Hematopoietic multipotent progenitor cell treated with erythropoietin and hydrocortisone succinate and interleukin-3 and kit ligand, for 6 days (in vitro differentiated cells): ENCODE measurements at places on chromosomes 16 and 17.
A peak's percentile ranks its signal among the peaks of the same experiment; 100 is the strongest.

GRCh38 chr16:83972256-83973008 lies 4.4 kb downstream of the NECAB2 start:
- DNase-seq, result no peak

DNA sequence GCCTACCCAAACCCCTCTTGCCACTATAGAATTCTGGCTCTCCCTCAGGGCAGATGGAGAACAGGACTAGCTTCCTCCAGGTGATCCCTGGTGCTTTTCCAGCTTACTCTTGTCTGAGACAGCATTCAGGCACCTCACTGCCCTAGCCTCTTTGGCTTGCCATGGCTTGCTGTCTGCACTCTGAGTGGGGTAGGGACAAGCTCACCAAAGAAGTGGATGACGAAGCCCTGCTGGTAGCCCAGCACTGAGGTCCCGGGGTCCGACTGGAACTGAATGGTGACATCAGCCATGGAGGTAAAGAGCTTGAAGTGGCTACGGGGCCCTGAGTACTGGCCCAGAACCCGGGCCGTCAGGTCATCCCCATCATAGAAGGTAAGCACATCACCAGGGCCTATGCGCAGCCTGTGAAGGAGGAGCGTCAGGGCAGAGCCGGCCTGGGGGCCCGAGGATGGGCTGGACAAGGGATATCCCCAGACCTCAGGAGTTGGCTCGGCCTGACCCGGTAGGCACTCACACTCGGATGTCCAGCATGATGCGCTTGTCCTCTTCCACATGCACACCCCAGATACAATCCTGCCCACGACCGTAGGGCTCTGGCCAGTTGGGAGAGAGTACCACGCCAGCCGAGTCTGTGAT lies 7.6 kb upstream of the PHF12 start:
- no peak for DNase-seq

DNA sequence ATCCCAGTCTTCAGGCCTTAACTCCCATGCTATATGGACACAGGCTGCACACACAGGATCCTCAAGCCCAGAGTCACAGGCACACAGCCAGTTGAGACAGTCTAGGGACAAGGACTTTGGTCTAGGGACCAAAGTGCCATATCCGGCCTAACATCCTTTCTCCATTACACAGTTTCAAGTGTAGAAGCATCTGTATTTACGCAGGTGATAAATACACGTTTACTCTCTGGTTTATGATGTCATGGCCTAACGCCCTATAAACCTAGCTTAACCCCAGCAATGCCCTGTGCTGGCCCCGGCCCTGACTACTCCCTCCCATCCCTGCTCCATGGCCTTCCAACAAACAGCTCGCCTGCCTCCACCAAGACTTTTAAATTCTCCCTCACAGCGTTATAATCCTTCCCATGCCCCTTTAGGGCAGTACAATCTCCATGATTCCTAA lies 17.1 kb downstream of the CUEDC1 start:
- no peak for DNase-seq

GRCh38 chr16:27824786-27825185 lies 238.7 kb downstream of the GSG1L start:
- DNase-seq, result no peak

GRCh38 chr17:14753383-14753782 lies 452.5 kb downstream of the HS3ST3B1 start:
- no peak for DNase-seq

GRCh38 chr17:49572806-49573420 lies 2.8 kb upstream of the NXPH3 start:
- DNase-seq, result no peak

- DNase-seq, result no peak
Measured at GRCh38 chr17:77497578-77497934, 356.8 kb downstream of the SEC14L1 start.

GRCh38 chr17:31391496-31391949 lies at the start of gene RAB11FIP4:
Gene RAB11FIP4 (plus strand): TSS chr17:31391675. CDS start chr17:31391853, 178 bp downstream.
- DNase-seq, result no peak

DNA sequence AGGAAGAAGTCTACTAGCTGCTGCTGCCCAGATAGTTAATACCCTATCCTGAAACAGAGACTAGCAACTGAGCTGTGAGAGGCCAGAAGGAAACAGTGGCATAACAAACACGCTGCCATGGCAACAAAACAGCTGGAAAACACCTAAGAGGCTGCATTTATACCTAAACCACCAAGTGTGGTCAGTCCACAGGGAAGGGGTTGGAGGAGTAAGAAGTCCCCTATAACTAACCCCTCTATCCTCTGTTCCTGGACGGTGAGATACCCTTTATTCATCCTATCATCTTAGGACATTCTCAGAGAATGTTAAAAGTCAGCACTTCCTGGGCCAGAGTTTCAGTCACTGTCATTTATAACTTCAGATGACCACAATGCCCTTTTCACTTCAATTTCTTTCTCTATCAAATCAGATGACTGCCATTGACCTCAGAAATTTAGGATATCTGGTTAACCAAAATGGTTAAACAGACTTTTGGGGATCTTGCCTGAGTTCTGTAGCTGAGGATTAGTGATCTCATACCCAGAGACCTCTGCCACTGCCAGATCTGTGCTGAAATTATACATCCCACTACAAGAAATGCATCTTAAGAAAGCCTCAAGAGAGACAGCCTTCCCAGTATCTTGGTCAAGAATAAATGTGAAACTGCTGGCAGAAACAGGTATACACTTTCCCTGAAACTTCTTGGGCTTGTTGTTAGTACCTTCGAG lies 36.2 kb downstream of the STH start:
- no peak for DNase-seq

- peak; percentile 13 for DNase-seq
Measured at GRCh38 chr17:39485555-39485954, 24.3 kb downstream of the CDK12 start.

DNA sequence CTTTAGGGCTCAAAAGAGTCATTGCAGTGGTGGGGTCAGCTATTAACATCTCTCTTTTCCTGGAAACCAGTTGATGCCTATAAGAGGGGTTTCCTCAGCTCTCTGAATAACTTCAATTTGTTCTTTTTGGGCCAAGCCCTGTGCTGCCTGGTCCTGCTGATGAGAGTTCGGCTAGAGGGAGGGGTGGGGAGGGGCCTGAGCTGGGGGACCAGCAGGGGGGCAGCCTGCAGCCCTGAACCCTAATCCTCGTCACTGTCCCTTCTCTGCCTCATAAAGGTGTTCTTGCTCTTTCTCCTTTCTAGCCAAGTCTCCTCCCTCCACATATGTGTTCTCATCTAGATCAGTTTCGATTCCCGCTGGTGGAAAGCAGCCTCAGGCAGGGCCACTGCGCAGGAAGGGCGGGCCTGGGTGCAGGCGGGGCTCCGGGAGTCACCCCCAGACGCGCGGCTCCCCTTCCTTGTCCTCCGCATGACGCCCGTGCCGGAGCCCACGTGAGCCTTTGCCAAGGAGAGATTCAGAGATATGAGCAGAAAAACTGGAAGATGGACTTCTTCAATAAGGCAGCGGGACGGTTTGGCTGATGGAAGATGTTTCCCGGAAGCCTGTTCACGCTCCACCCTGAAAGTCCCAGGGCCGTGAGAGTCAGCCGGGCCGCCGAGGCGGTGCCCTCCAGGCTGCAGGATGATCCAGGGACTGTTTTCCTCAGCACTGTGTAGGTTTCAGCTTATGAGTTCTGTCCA lies 15.0 kb upstream of the RHOT1 start:
- peak; percentile 92 for DNase-seq

DNA sequence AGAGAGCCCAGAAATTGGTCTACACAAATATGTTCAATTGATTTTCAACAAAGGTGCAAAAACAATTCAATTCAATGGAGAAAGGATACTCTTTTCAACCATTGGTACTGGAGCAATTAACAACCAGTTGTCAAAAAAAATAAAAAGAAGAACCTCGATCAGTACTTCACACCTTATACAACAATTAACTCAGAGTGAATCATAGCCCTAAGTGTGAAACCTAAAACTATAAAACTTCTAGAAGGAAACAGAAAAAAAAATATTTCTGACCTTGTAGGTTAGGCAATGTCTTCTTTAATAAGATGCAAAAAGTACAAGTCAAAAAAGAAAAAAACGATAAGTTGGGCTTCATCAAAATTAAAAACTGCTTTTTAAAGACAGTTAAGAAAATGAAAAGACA lies 56.1 kb upstream of the CHMP6 start:
- no peak for DNase-seq

GRCh38 chr17:862582-862981 lies 80.4 kb downstream of the MRM3 start:
- no peak for DNase-seq

DNA sequence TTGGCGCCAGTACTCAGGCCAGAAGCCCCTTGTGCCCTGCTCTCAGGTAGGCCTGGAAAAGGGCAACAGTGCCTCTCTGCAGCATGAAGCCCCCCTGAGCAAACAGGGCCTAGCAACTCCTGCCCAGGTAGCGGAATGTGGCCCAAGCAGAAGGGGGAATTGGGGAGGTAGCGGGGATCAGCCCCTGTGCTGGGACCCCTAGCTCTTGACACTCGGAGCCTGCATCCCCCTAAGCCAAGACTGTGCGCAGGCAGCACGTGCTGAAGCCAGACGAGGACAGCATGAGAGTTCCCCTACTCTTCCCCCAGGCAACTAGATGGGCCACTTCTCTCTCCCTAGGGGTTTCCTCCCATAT lies 823 bp upstream of the CD2BP2 start:
- peak; percentile 15 for DNase-seq

- peak; percentile 72 for DNase-seq
Measured at GRCh38 chr17:7862692-7863437, 5.1 kb downstream of the CYB5D1 start.

- DNase-seq, result no peak
Measured at GRCh38 chr17:17811381-17812210, 25.2 kb downstream of the SREBF1 start.

- no peak for DNase-seq
Measured at GRCh38 chr16:814974-815373, 14.4 kb upstream of the GNG13 start.

- DNase-seq, result no peak
Measured at GRCh38 chr17:80531400-80531799, 13.2 kb upstream of the RPTOR start.

DNA sequence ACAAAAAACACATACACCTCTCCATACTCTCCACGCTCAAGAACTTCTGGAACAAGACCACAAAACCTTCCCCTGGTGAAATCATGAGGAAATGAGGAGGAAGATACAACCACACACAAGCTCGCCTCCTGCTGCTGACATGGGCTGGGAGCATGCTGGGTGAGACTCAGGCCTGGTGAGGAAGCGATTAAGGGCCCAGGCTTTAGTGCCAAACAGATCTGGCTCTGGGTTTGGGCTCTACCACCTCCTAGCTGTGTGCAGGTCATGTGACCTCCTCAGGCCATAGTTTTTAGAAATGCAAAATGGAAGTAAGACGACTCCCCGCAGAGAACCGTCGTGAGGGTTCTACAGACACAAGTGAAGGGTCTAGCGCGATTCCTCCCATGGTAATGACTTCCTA lies 41.3 kb downstream of the VAC14 start:
- peak; percentile 11 for DNase-seq

GRCh38 chr17:75847614-75848522 lies 3.7 kb upstream of the UNC13D start:
- no peak for DNase-seq

DNA sequence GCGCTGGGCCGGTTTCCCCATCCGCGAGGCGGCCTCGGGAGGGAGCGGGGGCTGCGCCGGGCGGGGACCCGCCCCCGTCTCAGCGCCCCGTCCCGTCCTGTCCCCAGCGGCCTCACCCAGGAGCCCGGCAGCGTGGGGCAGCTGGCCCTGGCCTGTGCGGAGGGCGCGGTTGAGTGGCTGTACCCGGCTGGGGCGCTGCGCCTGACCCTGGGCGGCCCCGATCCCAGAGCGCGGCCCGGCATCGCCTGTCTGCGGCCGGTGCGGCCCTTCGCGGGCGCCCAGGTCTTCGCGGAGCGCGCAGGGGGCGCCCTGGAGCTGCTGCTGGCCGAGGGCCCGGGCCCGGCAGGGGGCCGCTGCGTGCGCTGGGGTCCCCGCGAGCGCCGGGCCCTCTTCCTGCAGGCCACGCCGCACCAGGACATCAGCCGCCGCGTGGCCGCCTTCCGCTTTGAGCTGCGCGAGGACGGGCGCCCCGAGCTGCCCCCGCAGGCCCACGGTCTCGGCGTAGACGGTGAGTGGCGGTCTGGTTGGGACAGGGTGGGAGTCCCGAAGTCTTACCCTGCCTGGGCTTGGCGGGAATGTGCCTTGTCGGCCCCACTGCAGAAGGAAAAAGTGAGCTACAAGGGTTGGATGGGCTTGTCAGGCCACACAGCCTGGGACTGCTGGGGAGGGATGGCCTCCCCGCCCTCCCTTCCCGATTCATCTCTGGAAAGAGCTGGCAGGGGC lies 720 bp downstream of the METRN start:
- peak; percentile 49 for DNase-seq

- peak; percentile 88 for DNase-seq
Measured at GRCh38 chr17:7296189-7296861, 1.9 kb upstream of the YBX2 start.

- no peak for DNase-seq
Measured at GRCh38 chr17:27049104-27049784, 244.7 kb upstream of the WSB1 start.

DNA sequence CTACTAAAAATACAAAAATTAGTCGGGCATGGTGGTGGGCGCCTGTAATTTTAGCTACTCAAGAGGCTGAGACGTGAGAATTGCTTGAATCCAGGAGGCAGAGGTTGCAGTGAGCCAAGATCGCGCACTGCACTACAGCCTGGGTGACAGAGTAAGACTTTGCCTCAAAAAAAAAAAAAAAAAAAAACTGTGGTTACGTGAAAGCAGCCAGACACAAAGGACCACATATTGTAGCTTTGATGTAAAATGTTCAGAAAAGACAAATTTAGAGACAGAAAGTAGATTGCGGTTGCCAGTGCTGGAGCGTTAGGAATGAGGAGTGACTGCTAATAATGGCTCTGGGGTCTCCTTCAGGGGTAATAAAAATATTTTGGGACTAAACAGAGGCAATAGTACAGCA lies 4.0 kb upstream of the MEAK7 start:
- no peak for DNase-seq

- no peak for DNase-seq
Measured at GRCh38 chr17:49987681-49988441, 7.2 kb downstream of the DLX3 start.

- no peak for DNase-seq
Measured at GRCh38 chr16:64168371-64168770, 953.5 kb downstream of the CDH11 start.

DNA sequence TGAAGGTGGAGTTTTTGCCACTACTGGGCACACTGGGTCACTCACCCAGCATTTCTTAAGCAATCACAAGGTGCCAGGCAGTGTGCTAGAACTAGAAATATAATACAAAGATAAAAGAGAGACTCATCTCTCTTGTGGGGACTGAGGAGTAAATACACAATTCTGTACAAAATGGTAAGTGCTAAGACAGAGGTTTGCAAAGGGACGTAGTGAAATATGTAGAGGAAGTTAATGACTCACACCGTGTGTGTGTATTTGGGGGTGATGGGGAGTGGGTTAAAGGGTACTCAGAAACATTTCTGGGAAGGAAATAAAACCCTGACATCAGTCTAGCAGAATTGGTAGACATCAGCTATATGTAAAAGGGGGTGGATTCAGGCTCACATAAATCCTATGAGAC lies 389.3 kb downstream of the CA10 start:
- DNase-seq, result no peak

GRCh38 chr16:89420204-89420603 lies 70.2 kb downstream of the ANKRD11 start:
- DNase-seq, result no peak

DNA sequence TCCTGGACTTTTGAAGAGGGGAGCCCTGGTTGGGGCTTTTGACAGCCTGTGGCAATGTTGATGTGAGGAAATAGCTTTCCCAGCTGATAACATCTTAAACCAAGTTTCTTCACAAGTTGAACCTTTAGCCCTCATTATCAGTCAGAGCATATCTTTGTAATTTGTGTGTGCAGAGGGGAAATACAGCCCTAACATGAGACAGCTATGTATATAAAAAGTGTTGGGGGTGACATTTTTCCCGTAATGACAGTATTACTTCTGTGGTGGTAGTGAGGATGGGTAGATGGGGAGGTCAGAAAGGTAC lies 221.1 kb downstream of the FTO start:
- DNase-seq, result peak; percentile 53
